ENCODE measurements at places on chromosomes 5 and 9. TPM values are rescaled to one million over a fixed set of nuclear protein-coding genes. Genes with fewer than 3 reads are reported as not detected.

Gene ANKRD18A
- 3.9 TPM for total RNA-seq

DNA sequence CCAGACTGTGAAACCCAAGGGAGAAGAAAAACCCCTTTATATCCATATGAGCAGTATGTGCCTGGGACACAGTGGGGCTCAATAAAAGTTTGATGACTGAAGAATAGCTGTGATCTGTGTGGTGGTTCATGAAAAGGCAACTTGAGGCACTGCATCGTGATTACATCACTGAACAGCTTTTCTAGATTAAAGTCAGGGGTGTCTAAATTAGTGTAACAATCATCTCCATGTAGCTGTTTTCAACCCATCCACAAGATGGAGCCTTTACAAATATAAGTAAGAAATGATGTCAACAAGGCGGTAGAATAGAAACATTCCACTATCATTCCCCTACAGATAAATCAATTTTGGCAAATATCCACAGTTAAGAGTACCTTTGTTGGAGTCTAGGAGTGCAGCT is 55.5 kb downstream of the PRRC1 start:
- no peak for DNase-seq

DNA sequence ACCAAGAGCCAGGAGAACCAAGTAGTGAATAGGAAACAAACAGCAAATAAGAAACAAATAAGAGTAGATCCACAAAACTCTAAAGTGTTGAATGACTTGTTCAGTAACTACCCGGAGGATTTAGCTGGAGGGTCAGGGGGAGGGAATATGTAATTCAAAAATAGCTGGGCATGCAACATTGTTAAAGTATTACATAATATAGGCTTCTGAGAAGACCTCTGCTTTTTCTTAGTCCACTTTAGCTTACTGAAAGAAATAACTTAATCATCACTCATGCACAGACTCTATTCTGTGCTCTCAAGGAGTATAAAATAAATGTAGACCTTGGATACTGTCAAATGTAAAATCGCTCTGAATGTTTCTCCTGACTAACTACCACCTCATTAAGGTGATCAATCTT is 183.2 kb upstream of the POU5F2 start:
- DNase-seq = no peak

Gene CXCL14
- total RNA-seq = not detected

- no peak for DNase-seq
Measured at GRCh38 chr9:70830618-70831017, 290.8 kb downstream of the TRPM3 start.

DNA sequence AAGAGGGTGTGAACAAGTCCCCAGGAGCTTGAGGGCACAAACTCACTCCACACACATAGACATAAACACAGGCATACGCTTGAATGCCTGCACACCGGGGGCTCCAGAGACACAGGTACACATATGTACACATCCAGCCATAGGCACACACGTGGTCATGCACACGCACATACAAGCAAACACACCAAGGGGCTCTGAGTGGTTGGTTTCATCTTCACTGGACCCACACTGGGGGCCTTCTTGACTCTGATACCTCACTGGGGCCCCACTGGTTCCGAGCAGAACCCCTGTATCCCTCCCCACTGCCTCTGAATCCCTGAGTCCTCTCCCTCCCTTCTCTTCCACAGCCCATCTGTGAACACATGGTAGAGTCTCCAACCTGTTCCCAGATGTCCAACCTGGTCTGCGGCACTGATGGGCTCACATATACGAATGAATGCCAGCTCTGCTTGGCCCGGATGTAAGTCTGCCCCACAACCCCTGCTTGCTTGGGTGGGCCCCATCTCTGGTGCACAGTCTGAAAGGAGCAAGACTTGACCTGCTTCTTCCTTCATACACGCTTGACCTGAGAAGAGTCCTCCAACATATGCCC is 6.4 kb downstream of the SPINK4 start:
- DNase-seq = no peak

Gene SLCO6A1
- not detected for total RNA-seq

- DNase-seq = no peak
Measured at GRCh38 chr5:142095035-142095434, 13.5 kb upstream of the NDFIP1 start.

Gene SPARC
- 0.43 TPM for total RNA-seq

DNA sequence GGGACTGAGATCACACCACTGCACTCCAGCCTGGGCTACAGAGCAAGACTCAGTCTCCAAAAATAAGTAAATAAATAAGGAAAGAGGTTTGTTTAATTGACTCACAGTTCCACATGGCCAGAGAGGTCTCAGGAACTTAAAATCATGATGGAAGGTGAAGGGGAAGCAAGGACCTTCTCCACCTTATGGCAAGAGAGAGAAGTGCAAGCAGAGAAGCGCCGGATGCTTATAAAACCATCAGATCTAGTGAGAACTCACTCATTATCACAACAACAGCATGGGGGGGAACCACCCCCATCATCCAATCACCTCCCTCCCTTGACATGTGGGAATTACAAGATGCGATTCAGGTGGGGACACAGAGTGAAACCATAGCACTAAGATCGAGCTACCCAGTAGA is 22.8 kb upstream of the RGMB start:
- no peak for DNase-seq

Data from activated T-helper 2 cell treated with anti-CD3 and anti-CD28 coated beads, Interferon-gamma antibody, Interleukin-2, Interleukin-4, amounts not matched to agents 10 μg/mL and 5 μg/mL and 100 μg/mL, durations not matched to agents 14 hours and 24 hours and 36 hours (primary cell).